ENCODE measurements at places on chromosomes 1 and 21. TPM values are rescaled to one million over a fixed set of nuclear protein-coding genes. Genes with fewer than 3 reads are reported as not detected.
A peak's percentile ranks its signal among the peaks of the same experiment; 100 is the strongest.

The IVL gene
- not detected for total RNA-seq

The CCSAP gene
- total RNA-seq = 1.4 TPM

The CFAP107 gene
- not detected for total RNA-seq

GRCh38 chr1:183689762-183690204 is 36.7 kb upstream of the APOBEC4 start:
- H3K27ac ChIP-seq = no peak overlapping the region
- no peaks in the 10 kb centered on the region for H3K36me3 ChIP-seq
- H3K4me1 ChIP-seq = no peaks in the 10 kb centered on the region
- H3K27me3 ChIP-seq = no peaks in the 10 kb centered on the region
- H3K4me3 ChIP-seq = no peak overlapping the region

The OR2G6 gene
- total RNA-seq = not detected

DNA sequence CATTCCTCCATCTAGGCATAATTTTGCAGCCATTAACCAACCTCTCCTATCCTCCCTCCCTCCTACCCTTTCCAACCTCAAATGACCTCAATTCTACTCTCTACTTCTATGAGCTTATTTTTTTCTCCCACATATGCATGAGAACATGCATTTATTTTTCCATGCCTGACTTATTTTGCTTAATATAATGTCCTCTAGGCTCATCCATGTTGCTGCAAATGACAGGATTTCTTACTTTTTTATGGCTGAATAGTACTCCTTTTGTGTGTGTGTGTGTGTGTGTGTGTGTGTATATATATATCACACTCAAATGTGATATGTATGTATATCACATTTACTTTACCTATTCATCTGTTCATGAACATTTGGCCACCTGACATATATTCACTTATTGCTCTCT is 339.4 kb downstream of the SIPA1L2 start:
- no peak overlapping the region for H3K4me3 ChIP-seq
- DNase-seq = no peak
- no peaks in the 10 kb centered on the region for H3K27me3 ChIP-seq
- H3K4me1 ChIP-seq = no peaks in the 10 kb centered on the region
- H3K36me3 ChIP-seq = no peaks in the 10 kb centered on the region

The CPLANE2 gene
- 2.2 TPM for total RNA-seq

- no peak overlapping the region for H3K4me3 ChIP-seq
- H3K27me3 ChIP-seq = no peaks in the 10 kb centered on the region
- no peak overlapping the region for H3K27ac ChIP-seq
- no peak for DNase-seq
- H3K4me1 ChIP-seq = no peaks in the 10 kb centered on the region
Observed at GRCh38 chr1:39842836-39843235, 40.5 kb downstream of the TRIT1 start.

- H3K4me1 ChIP-seq = peaks cover 14% of the 10 kb centered on the region
- no peaks in the 10 kb centered on the region for H3K27me3 ChIP-seq
- peak overlapping the region; percentile 35 for H3K4me3 ChIP-seq
Observed at GRCh38 chr1:10943991-10944730, 68.3 kb upstream of the TARDBP start.

The FNDC5 gene
- total RNA-seq = 3.2 TPM

The XPR1 gene
- total RNA-seq = 7.6 TPM

- H3K4me1 ChIP-seq = peaks cover 19% of the 10 kb centered on the region
- DNase-seq = peak; percentile 31
- H3K36me3 ChIP-seq = no peaks in the 10 kb centered on the region
- H3K4me3 ChIP-seq = peak overlapping the region; percentile 99
Observed at GRCh38 chr1:1616838-1617237, 1.5 kb downstream of the MIB2 start.

The SLFNL1 gene
- total RNA-seq = not detected

Data from right lobe of liver (tissue), 6 donors.